ENCODE measurements at places on chromosomes 1 and 21.

DNA sequence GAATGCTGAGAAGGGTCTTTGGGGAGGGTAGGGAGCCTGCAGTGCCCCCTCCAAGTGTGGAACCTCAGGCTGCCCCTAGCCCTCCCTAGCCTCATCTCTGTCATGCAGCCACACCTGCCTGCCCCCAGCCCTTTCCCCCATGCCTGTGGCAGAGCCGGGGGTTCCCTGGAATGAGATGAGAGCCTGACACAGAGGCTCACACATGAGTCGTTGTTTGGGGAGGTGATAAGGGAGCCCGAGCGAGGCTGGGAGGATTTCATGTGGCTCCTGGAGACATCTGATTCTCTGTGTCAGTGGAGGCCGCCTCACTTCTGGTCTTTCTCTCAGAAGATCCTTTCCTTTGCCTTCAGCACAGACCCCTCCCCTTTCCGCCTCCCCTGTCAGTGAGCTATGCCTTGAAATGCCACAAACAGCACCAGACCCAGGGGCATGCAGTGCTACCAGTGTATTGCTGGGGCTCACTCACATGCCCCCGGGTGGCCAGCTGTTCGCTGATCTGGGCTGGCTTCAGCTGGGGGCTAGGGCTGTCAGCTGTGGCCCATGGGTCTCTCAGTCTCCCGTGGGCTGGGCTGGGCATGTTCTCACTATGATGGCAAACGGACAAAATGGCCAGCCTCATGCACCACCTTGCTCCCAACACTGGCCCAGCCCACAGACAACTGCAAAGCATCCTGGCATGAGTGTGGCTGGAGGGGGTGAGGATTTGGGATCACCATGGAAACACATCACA, 102.6 kb downstream of the AJAP1 start:
- no peak for DNase-seq

GRCh38 chr1:45385302-45385701, 45.1 kb upstream of the MUTYH start:
- no peak for DNase-seq

DNA sequence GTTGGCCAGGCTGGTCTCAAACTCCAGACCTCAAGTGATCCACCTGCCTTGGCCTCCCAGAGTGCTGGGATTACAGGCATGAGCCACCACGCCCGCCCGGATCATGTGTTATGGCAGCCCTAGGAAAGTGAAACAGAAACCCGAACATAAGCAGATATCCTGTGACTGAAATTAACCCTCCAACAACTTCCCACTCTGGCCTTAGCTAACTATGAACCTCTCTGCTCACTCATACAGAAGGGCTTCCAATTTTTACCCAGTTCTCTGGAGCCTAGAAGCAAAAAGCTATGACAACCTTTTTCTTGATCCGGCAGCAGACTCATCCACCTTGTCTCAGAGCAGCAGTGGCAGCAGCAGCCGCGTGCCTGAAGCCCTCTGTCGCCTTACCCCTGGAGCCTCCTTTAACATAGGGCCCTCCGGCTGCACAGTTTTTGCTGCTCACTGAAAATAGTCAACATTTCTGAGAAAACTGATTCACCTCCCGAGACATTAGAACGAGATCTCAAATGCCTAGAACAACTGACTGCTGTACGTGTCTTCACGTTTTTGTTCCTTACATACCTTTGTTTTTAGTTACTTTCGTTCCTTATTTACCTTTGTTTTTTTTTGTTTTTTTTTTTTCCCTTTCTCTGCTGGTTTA, 9.3 kb downstream of the CBR1 start:
- DNase-seq = no peak

- no peak for DNase-seq
These were observed 154.5 kb upstream of the KCND3 start for GRCh38 chr1:112143871-112144441.

DNA sequence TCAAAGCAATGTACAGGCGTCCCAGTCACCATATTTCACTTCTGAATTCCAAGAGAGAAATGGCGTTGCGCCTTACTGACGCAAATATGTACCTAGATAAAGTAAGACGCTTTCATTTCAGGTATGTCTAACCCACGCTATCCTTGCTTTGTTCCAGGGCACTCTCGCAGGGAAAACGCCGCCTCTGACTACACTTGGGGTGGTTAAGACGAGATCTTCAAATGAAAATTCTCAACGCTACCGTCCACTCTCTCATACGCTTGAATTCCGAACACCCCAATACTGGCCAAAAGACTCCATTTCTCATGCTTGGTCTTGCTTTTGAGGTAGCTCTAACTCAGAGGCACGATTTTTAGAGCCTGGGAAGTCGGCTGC, 736 bp upstream of the ZMPSTE24 start:
- DNase-seq = no peak

- no peak for DNase-seq
These were observed 18.7 kb downstream of the ADARB1 start for GRCh38 chr21:45093035-45093532.

DNA sequence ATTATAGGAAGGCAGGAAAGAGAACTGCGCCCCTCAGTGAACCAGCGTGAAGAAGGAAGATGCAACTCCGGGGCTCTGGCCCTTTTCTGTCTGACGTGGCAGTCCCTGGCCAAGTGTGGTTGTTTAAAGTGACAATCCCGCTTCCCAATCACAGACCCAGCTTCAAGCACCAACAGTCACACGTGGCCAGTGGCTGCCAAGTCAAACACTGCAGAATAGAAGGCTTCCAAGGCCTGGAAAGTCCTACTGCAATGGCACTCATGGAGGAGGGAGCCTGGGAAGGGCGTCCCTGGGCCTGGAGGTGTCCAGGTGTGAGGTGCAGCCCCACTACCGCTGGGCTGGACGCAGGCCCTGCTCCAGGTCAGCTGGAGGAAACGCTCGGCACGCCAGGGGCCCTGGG, 143.8 kb downstream of the CASZ1 start:
- DNase-seq = no peak

GRCh38 chr1:97996880-97997279, 76.0 kb upstream of the DPYD start:
- no peak for DNase-seq

DNA sequence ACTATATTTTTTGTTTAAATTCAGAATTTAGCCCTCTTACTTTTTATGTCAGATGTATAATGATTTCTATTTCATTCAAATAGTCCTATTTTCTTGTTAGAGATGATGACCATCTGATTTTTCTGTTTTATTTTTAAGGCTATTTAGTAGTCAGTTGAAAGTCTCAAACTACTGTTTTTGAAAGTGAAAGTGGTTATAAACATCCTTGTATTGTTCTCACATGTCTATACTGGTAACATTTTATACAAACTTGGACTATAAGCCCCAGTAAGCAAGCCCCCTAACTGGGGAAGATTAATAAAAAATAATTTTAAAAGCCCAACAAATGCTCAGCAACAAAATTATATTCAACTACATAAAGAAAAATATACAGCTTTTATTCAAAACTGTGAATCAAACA, 271.3 kb upstream of the RGS18 start:
- no peak for DNase-seq

GRCh38 chr1:163922743-163923201, 601.0 kb downstream of the NUF2 start:
- no peak for DNase-seq

- no peak for DNase-seq
These were observed 25.8 kb upstream of the AADACL3 start for GRCh38 chr1:12690156-12690555.

DNA sequence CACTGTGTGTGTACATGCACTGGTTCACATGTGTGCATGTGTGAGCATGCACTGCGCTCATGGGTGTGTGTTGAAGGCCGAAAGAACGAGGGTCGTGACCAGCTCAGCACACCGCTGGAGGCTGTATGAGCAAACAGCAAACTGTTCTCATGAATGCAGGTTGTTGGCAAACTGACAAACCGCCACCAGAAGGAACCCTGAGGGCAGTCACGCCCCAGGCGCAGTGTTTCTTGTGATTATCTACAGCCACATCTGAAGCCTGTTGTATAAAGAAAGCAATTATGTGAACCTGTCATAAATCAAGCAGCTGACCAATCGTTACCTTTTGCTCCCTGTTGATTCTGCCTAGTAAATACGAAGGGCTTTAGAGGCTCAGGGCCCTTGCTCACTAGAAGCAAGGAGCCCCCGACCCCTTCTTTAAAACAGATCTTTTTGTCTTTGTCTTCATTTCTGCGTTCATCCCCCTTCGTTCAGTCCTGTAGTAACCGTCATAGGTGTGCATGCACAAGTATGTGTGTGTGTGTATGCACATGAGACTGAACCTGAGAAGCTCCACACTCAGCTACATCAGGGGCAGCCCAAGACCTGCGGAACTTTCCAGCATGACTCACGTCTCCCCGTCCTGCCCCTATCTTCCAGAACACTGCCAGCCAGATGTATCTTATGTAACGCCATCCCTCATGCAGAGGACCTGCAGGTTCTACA, 16.8 kb upstream of the RIPK4 start:
- DNase-seq = no peak
